WTC11 (cell line): ENCODE measurements at places on chromosomes 16 and 17. TPM values are rescaled to one million over a fixed set of nuclear protein-coding genes. Genes with fewer than 3 reads are reported as not detected.

- no peak for DNase-seq
- peaks cover 67% of the 10 kb centered on the region for H3K4me1 ChIP-seq
- no peaks in the 10 kb centered on the region for H3K27me3 ChIP-seq
- H3K27ac ChIP-seq = peak overlapping the region; percentile 89
- H3K4me3 ChIP-seq = no peak overlapping the region
These were observed 36.6 kb downstream of the UBE2G1 start for GRCh38 chr17:4329838-4330237.

- H3K27me3 ChIP-seq = no peaks in the 10 kb centered on the region; the same call in none of the 2 replicates
- no peaks in the 10 kb centered on the region for H3K4me1 ChIP-seq
- DNase-seq = no peak
- H3K27ac ChIP-seq = no peak overlapping the region
- no peaks in the 10 kb centered on the region; the same call in 1 of the 2 replicates for H3K36me3 ChIP-seq
These were observed 86.2 kb upstream of the ZNF469 start for GRCh38 chr16:88296437-88297177.

DNA sequence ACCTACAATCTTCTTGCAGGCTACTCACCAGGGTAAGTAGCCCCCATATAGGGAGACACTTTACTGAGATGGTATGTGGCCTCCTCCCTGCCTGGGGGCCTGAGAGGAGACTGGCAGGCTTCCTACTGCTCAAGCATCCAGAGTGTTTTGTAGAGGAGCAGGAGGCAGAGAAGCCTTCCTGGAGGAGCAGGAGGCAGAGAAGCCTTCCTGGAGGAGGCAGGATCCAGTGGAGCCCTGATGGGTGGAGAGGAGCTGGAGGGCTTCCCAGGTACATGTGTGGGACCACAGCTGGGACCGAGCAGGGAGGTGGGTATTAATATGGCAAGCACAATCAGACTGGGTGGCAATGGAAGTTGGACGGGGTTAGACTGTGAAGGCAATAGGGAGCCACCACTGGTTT lies 2.1 kb upstream of the ADGRG5 start:
- H3K4me3 ChIP-seq = no peak overlapping the region
- peaks cover 44% of the 10 kb centered on the region for H3K27me3 ChIP-seq
- H3K36me3 ChIP-seq = no peaks in the 10 kb centered on the region
- DNase-seq = no peak
- peaks cover 25% of the 10 kb centered on the region for H3K4me1 ChIP-seq
- peak overlapping the region; percentile 68; the same call in 1 of the 2 replicates for H3K27ac ChIP-seq

The UNC13D gene
- total RNA-seq = 12.1 to 13.8 TPM (median 13.1 TPM) in 3 replicates

GRCh38 chr17:66610361-66611133 lies 224.4 kb upstream of the CACNG5 start:
- no peaks in the 10 kb centered on the region; the same call in 1 of the 2 replicates for H3K27me3 ChIP-seq
- H3K27ac ChIP-seq = no peak overlapping the region
- H3K36me3 ChIP-seq = peaks cover 14% of the 10 kb centered on the region
- DNase-seq = no peak
- H3K4me1 ChIP-seq = peaks cover 9% of the 10 kb centered on the region

- peaks cover 13% of the 10 kb centered on the region for H3K4me1 ChIP-seq
- H3K27me3 ChIP-seq = no peaks in the 10 kb centered on the region
- no peak overlapping the region for H3K27ac ChIP-seq
- DNase-seq = no peak
These were observed 40.9 kb downstream of the LAT start for GRCh38 chr16:29025735-29026134.

- H3K36me3 ChIP-seq = no peaks in the 10 kb centered on the region
- no peak overlapping the region for H3K27ac ChIP-seq
- no peak for DNase-seq
- H3K4me1 ChIP-seq = peaks cover 17% of the 10 kb centered on the region
- no peak overlapping the region for H3K4me3 ChIP-seq
These were observed 15.7 kb upstream of the XYLT2 start for GRCh38 chr17:50330151-50330775.

DNA sequence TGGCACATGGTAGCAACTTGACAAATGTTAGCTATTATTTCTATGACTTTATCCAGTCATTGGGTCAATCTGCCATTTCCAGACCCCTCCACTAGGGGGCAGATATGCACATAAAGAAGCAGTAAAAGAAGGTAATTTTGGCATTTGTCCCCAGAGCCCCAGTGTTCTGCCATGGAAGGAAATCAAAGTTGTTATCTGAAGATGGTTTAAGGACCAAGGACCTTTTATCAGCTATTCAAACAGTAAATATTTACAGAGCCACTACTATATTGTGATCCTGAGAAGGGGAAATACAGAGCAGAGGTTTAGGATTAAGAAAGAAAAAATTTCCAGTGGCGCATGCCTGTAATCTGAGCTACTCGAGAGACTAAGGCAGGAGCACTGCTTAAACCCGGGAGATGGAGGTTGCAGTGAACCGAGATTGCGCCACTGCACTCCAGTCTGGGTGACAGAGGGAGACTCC lies 20.0 kb downstream of the TRAF4 start:
- H3K36me3 ChIP-seq = peaks cover 30% of the 10 kb centered on the region
- no peak overlapping the region for H3K4me3 ChIP-seq
- no peaks in the 10 kb centered on the region for H3K27me3 ChIP-seq
- peaks cover 57% of the 10 kb centered on the region for H3K4me1 ChIP-seq

The CACNG4 gene
- total RNA-seq = 1.6 to 3.4 TPM (median 2.3 TPM) in 3 replicates

DNA sequence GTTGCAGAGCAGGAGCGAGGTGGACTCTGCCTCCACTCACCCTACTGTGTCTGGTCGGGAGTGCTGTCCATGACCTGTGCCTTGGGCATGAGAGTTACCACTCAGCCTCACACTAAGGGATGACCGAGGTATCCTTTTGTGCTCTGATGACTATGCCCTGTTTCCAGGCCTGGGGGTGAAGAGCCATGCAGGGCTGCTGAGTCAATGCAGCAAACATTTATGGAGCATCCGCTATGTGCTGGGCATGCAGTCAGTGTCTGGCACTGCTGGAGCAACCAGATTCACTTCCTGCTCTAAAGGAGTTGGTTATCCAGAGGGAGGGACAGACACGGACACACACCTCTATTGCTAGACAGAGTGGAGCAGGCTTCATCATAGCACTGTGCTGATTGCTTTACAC lies 7.6 kb upstream of the HNF1B start:
- H3K27me3 ChIP-seq = peaks cover 27% of the 10 kb centered on the region
- no peaks in the 10 kb centered on the region for H3K36me3 ChIP-seq
- DNase-seq = no peak
- no peaks in the 10 kb centered on the region for H3K4me1 ChIP-seq

- H3K4me3 ChIP-seq = no peak overlapping the region
- H3K27me3 ChIP-seq = peaks cover 100% of the 10 kb centered on the region
- H3K4me1 ChIP-seq = peaks cover 34% of the 10 kb centered on the region
- no peak for DNase-seq
- H3K27ac ChIP-seq = no peak overlapping the region
- H3K36me3 ChIP-seq = peaks cover 3% of the 10 kb centered on the region; the same call in 1 of the 2 replicates
These were observed 2.9 kb upstream of the MT1M start for GRCh38 chr16:56629531-56629930.

DNA sequence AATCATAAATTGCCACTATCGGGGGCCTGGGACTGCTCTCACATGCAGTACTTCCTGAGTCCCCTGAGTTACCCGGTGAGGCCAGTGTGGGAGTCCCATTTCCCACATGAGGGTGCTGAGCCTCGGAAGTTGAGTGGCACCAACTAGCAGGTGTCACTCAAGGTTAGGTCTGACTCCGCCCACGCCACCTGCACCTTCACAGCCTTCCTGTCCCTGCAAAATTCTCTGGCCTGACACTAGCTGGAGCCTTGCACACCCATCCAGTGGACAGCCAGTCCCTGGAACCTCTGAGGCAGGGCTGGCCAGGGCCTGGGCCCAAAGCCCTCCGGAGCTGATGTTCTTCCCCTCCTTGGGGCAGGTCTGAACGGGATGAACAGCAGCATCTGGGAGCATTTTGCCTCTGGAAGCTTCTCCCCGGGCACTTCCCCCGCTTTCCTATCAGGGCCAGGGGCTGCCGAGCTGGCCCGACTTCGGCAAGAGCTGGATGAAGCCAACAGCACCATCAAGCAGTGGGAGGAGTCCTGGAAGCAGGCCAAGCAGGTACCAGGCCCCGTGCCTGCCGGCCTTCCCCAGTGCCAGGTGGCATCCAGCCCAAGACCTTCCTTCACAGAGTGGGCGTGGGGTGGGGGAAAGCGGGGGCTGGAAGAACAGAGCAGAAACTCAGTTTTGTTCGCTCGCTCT lies 21.9 kb downstream of the UNC13D start:
- H3K4me3 ChIP-seq = no peak overlapping the region
- H3K27me3 ChIP-seq = no peaks in the 10 kb centered on the region
- peak overlapping the region; percentile 57; the same call in 1 of the 2 replicates for H3K27ac ChIP-seq
- DNase-seq = no peak
- peaks cover 4% of the 10 kb centered on the region; the same call in 1 of the 2 replicates for H3K4me1 ChIP-seq

DNA sequence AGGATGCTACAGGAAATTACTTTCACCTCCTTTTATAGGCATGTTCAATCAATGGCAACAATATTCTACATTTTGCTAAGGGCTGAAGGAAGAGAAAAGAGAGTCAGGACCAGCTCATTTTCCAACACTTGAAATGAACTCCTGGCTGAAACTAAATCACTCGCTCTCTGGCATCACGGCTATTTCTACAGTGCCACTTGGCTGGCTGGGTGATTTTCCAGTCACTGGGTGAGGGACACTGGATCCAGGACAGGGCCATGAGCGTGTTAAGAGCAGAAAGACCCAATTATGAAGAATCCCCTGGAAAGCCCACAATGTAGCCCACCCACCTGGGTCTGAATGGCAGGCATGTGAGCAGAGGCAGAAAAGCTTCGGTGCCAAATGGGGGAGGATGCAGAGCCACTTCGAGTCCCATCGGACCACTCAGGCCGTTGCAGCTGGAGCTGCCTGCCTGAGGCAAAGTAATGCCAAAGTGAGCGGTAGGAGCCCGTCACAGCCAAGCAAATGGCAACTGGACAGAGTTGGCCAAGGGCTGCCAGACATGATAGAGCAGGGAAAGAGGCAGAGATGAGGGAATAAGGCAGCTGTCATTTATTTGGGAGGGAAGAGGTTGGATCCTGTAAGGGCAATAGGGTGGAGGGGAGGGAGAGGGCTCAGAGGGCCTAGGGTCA lies 246.2 kb downstream of the STX8 start:
- DNase-seq = no peak
- peaks cover 37% of the 10 kb centered on the region for H3K4me1 ChIP-seq

DNA sequence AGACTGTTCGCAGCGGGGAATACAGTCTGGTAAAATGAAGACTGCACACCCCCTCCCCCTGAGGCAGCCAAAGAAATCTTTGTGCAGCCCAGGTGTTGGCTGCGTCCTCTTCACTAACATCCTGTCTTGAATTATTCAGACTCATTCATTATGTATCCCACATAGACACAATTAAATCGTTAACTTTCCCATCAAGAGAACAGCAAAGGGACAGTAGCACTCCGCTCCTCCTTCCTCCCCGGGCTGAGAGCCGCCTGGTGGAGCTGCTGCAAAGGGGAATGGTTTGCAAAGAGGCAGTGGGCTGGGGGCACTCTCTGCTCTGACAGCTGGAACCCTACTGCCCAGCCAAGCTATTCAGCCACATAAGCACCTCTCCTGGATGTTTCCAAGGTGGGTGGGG lies 290.0 kb upstream of the SOX9 start:
- H3K4me3 ChIP-seq = peak overlapping the region; percentile 6; the same call in 1 of the 2 replicates
- DNase-seq = peak; percentile 69
- H3K4me1 ChIP-seq = peaks cover 54% of the 10 kb centered on the region
- H3K27me3 ChIP-seq = no peaks in the 10 kb centered on the region; the same call in 1 of the 2 replicates
- no peak overlapping the region for H3K27ac ChIP-seq
- no peaks in the 10 kb centered on the region for H3K36me3 ChIP-seq

GRCh38 chr17:78267253-78268073 lies 36.0 kb downstream of the TMEM235 start:
- H3K27me3 ChIP-seq = peaks cover 2% of the 10 kb centered on the region; the same call in 1 of the 2 replicates
- DNase-seq = no peak
- H3K27ac ChIP-seq = no peak overlapping the region
- no peak overlapping the region for H3K4me3 ChIP-seq

- H3K4me3 ChIP-seq = peak overlapping the region; percentile 70
- peak overlapping the region; percentile 71 for H3K27ac ChIP-seq
- peaks cover 22% of the 10 kb centered on the region for H3K4me1 ChIP-seq
These were observed 1.4 kb upstream of the KANSL1 start for GRCh38 chr17:46194393-46195216.

GRCh38 chr16:68844211-68844564 lies 857 bp downstream of the TANGO6 start:
- H3K4me1 ChIP-seq = peaks cover 13% of the 10 kb centered on the region
- H3K27ac ChIP-seq = peak overlapping the region; percentile 24; the same call in 1 of the 2 replicates
- no peaks in the 10 kb centered on the region for H3K27me3 ChIP-seq
- no peak for DNase-seq
- no peaks in the 10 kb centered on the region for H3K36me3 ChIP-seq
- H3K4me3 ChIP-seq = peak overlapping the region; percentile 72

The NOB1 gene
- 80.3 to 88.0 TPM (median 81.7 TPM) in 3 replicates for total RNA-seq

DNA sequence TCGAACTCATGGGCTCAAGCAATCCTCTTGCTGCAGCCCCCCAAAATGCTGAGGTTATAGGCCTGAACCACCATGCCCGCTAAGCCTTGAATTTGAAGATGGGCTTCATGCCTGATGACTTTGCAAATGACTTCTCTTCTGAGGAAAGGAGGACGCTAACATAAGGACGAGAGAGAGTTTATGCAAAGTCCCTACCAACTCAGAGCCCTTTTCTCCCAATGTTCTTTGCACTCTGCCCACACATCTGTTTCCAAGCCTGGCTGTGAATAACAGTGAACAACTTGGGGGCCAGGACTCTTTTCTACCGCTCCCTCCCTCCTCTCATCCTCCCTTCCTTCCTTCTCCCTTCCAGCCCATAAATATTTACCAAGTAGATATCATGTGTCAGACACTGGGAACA lies 8.5 kb upstream of the NPIPB2 start:
- H3K36me3 ChIP-seq = no peaks in the 10 kb centered on the region
- no peaks in the 10 kb centered on the region for H3K27me3 ChIP-seq
- H3K4me3 ChIP-seq = no peak overlapping the region
- peaks cover 4% of the 10 kb centered on the region for H3K4me1 ChIP-seq

DNA sequence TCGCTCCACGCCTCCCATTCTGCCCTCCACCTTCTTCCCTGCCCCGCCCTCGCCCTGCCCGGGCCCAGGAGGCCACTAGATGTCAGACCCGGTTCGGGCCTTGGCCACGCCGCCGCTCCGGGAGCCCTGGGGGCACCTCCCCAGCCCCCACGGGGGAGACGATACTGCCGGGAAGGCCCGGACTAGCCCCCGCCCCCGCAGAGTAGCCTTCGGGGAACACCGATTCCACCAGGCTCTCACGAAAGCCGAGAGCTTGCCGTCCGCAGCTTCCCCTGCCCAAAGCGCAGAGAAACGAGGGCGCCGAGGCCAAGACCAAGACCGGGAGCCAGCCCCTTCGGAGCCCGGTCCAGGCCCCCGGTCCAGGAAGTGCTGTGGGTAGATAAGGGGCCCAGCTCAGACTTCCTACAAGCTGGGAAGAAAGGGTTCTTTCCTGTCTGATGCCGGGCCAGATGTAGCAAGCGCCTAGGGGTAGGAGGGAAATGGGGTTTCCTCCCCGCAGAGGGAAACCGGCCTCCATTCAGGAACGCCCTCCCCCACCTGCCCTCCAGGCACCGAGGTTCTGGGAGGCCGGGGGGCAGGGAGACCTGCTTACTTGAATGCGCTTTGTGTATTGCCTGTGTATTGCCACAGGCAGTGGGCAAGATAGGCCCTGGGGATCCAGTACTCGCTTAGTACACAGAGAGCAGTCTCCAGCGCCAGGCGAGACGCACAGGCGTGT lies 806 bp upstream of the CYB561 start:
- peaks cover 32% of the 10 kb centered on the region for H3K4me1 ChIP-seq
- peak; percentile 60 for DNase-seq
- peaks cover 5% of the 10 kb centered on the region for H3K27me3 ChIP-seq
- peak overlapping the region; percentile 74 for H3K27ac ChIP-seq
- H3K36me3 ChIP-seq = no peaks in the 10 kb centered on the region

The NECAB2 gene
- total RNA-seq = 2.9 to 4.9 TPM (median 4.4 TPM) in 3 replicates
